CD4-positive, alpha-beta memory T cell (primary cell): ENCODE measurements at places on chromosomes 2 and 18. TPM values are rescaled to one million over a fixed set of nuclear protein-coding genes. Genes with fewer than 3 reads are reported as not detected.

DNA sequence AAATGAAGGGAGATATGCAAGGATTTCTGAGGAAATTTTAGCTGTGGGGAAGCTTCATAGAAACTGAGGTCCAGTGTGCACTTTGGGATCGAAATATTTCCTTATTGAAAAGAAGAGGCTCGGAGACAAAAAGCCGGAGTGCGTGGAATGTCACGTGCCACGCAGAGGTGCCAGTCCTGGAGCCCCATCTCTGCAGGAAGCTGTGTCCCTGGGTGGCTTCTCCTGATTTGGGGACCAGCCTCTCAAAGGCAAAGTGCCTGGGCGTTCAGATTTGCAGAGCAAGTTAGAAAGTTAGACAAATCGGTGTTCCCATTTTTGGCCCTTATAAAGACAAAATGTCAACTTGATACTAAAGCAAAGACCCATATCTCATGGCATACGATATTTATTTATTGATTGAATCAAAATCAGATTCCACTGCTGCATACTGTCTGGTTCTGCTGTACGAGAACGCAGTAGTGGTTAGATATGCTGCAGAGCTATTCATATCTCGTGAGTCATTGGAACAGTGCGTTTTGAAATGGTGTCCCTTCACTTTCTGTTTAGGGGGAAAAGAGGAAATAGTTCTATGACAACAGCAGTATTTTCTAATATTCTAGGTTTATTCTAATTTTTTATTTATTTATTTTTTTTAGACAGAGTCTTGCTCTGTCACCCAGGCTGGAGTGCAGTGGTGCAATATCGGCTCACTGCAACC is 9.1 kb upstream of the ATG16L1 start:
- no peak for DNase-seq

- DNase-seq, result no peak
These were observed 51.8 kb downstream of the TEX44 start for GRCh38 chr2:231644426-231644825.

DNA sequence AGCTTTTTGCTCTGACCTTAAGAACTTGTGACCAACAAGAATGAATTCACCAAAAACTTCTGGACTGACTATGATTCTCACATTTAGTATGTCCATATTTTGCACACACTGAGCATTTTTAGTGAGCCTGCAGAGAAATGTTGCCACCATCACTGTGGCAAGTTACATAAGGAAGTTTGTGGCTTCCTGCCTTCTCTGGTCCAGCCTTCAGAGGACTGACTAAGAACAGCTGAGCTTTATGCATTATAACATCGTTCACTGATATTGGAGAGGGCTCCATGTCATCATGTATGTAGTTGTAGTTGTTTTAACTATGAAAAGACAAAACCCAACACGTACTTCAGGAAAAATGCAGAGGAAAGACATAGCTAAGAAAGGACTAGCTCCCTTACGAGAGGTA is 218.0 kb upstream of the CRIM1 start:
- no peak for DNase-seq

GRCh38 chr2:9428965-9429577 is 5.6 kb downstream of the CPSF3 start:
- DNase-seq, result no peak

DNA sequence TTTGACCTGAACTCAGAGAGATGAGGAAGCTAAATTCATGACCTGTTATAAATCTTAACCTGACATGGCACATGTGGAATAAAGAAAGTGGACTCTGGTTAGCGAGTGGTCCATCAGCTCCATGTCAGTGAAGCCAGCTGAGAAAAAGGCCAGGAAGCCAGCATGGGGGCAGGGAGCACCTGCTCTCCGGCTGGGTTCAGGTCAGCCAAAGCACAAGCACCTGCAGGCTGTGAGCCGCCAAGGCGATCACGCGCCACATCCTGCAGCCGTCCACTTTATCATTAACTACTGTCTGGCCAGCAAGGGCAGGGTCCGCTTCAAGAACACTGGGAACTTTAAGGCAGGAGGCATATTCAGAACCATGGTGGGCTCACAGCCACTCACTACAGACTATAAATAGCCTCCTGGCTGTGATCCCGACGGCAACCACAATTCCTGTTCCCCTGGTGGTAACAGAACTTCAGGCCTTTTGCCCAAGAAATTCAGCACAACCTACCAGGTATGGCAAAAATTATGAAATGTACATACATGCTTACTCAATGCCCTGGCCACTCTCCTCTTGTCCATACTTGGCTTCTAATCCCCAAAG is 35.5 kb downstream of the ACVR1 start:
- DNase-seq, result no peak

DNA sequence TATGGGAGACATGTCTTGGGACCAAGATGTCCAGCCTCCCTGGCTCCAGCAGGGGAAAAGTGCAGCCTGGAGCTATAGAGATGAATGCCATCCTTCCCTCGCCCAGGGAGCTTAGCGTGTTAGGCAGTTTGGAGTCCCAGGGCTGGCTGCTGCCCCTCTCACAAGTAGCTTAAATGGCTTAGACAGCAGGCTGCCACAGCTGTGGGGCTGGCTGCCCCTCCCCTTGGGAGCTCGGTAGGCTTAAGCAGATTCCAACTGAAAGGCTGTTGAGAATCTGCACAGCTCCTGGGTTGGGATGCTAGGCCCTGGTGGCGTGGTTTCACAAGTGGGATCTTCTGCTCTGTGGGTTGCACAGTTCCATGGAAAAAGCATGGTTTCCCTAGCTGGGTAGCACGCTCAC is 940.5 kb upstream of the DDX18 start:
- DNase-seq, result no peak

GRCh38 chr2:24382363-24383073 is 22.2 kb upstream of the ITSN2 start:
- DNase-seq, result no peak

- DNase-seq, result no peak
These were observed 290.8 kb upstream of the CHAC2 start for GRCh38 chr2:53476834-53477233.

GRCh38 chr2:216637472-216637871 is 4.3 kb downstream of the IGFBP2 start:
- DNase-seq, result no peak

DNA sequence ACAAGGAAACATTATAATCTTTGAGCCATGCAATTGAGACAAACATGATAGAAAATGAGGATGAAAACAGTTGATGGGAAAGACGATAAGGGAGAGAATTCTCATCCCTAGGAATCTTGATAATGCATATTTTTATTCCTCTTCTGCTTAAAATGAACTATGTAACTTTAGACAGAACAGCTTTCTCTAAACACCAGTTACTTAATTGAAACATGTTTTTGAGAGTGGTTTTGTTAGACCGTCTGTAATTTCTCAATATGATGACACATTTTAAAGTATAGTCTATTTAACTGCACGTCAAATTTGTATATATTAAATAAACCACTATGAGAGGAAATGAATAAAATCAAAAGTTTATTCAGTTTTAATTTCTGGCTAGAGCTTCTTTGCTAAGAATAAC is 1453.9 kb upstream of the NXPH2 start:
- DNase-seq, result no peak

GRCh38 chr2:125935559-125935958 is 720.4 kb upstream of the GYPC start:
- DNase-seq, result no peak

- DNase-seq, result no peak
These were observed 212.6 kb downstream of the SH3RF3 start for GRCh38 chr2:109341355-109342255.

DNA sequence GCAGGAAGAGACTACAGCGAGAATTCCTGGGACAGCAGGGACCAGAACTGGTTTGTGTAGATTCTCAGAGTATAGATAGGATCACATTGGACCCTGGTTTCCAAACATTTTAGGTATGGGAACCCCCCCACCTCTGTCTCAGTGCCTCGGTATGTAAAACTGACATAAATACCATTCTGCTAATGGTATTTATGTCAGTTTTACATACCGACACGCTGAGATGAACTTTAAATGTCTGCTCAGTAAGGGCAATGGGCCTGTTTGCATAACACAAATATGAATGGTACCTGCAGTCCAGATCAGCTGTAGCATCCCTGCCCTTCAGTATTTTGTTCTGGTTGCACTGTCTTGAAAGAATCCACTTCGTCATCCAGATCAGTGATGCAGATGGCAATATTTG is 73.2 kb downstream of the WDSUB1 start:
- no peak for DNase-seq

DNA sequence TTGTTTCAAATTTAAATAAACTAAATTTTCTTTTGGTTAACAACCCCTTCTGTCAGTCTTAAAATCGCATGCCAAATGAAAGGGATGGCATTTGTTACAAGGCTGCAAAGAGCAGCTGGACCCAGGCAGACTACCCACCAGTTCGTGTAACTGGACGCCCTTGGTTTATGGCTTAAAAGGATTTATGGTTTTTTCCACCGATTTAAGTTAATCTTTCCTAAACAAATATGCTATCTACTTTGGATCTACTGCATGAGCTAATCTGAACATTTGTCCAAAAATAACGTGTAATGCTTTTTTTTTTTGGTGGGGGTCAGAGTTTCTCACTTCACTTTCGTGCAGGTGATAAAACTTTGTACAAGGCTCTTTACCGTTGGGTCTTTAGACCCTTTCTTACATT is 62.9 kb downstream of the DIS3L2 start:
- DNase-seq, result no peak

GRCh38 chr2:206260188-206261012 is 14.1 kb upstream of the ZDBF2 start:
- no peak for DNase-seq

DNA sequence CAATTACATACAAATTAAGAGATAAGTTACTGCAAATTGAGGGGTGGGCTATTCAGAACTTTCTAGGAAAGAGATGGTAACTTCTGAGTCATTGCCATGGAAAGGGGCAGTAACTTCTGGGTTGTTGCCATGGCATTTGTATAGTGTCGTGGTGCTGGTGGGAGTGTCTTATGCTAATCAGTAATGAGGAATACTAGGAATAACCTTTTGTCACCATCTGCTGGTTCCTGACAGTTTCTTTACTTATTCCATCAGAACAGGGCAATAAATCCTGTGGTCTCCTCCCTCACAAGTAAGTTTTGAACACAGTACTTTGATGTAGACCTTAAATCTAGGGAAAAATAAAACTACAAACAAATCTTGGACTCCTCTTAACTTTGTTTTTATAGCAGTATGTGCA is 435.4 kb downstream of the BCL11A start:
- no peak for DNase-seq

- no peak for DNase-seq
These were observed 181.8 kb downstream of the PHLPP1 start for GRCh38 chr18:62897153-62897552.

GRCh38 chr2:27573452-27573851 is 9.4 kb upstream of the ZNF512 start:
- DNase-seq, result no peak

GRCh38 chr2:79627237-79627636 is 114.4 kb downstream of the CTNNA2 start:
- no peak for DNase-seq

GRCh38 chr2:202703091-202703490 is 68.3 kb downstream of the FAM117B start:
- DNase-seq, result no peak

- DNase-seq, result no peak
These were observed 53.8 kb downstream of the GULP1 start for GRCh38 chr2:188345426-188345825.

DNA sequence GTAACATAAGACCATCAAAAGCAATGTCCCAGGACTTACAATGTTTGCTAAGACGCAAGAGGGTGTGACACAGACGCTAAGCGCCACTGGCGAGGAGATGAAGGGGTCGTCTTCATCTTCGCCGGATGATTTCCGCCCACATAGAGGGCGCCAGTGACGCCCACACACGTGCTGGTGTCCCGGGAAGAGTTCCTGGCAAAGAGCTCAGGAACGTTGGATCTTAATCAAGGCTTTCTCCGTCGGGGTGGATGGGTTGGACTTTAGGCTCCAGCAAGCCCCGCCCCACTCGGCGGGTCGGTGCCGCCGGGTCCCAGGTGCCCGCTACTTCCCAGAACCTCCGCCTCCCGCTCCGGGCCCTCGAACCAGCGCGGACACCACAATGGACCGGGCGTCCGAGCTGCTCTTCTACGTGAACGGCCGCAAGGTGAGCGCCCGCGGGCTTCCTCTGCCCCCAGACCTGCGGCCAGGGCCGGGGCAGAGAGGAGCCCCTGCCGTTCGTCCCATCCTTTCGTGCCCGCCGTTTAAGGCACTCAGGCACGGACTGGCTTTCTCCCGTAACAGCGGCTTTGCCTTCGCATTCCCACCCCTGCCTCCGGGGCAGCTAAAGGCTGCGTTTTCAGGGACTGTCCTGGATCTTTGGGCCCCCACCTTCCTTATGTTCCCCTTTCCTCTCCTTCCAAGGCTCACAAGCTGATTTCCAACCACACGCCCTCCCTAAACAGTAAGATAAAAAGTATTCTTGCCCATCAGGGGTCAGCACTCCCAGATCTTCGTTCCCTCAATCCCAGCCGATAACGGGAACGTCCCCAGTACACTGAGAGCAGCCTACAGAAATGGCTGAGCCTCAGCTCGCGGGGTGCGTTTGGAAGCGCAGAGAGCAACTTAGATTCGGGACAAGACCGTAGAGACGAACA is at the start of gene AOX1:
AOX1 (plus strand) TSS at position 285 of the 914 bp plus-strand sequence; CDS start at position 380, 95 bp downstream.
- DNase-seq, result peak; percentile 8

GRCh38 chr2:5741242-5741641 is 49.1 kb downstream of the SOX11 start:
- no peak for DNase-seq

DNA sequence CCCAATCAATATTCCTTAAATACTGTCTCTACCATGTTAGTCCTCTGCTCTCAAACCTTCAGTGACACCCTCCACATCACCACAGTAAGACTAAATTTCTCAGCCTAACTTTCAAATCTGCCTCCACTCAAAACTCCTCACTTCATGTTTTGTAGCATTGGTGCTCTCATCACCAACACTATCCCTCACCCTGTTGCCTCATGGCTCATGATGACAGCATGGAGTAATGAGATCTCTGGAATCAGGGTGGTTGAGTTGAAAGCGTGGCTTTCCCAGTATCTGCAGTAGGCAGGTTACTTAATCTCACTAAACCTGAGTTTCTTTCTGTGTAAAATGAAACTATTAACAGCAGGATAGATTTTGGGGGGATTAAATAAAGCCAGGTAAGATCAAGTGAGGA is 621.4 kb downstream of the NYAP2 start:
- DNase-seq, result no peak

Gene SPATA3
- polyA plus RNA-seq, result not detected

Gene PROM2
- polyA plus RNA-seq, result not detected

Gene CARF
- 5.3 TPM for polyA plus RNA-seq

Gene CPO
- polyA plus RNA-seq, result not detected

Gene SOWAHC
- 0.37 TPM for polyA plus RNA-seq

Gene BCL11A
- polyA plus RNA-seq, result not detected

Gene CNTNAP5
- polyA plus RNA-seq, result not detected
